ENCODE measurements at places on chromosomes 11 and 22.
A peak's percentile ranks its signal among the peaks of the same experiment; 100 is the strongest.

DNA sequence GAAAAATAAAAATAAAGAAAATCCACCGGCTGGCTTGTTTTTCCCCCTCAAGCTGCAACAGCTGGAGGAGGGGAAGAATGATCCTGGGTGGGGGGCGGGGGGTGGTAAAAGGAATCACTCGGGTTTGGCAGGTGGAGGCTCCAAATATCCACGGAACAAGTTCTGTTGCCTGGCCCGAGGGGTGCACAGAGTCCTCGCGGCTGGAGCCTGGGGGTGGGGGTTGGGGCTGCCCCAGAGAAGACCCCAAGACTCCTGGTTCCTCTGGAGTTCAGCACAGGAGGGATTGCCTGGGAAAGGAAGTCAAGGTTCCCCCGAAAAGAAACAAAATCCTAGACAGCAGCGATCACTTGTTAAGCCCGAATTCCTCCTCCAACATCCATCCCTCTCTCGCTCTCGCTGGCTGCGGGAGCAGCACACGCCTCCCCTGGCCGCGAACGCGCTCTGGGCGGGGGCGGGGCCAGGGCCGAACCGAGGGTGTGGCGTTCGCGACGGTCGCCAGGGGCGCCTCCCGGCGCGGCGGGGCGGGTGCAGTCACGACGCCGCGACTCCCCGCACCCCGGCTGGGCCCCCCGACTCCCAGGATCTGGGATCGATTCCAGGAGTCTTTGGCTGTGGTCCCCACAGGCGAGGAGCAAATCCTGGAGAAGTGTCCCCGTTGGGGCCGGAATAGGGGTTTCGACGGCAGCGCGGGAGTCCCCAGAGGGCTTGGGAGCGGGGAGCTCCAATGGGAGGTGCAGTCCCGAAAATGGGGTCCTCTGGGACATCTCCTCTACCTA is at the start of gene KCNA4:
Gene KCNA4, minus strand, starts transcription at position 443 of the 776 bp plus-strand sequence. CDS start 4,352 bp downstream, outside the sequence.
- no peak for DNase-seq

GRCh38 chr11:111759376-111759775 is 6.8 kb downstream of the PPP2R1B start:
- DNase-seq = no peak

- no peak for DNase-seq
Observed at GRCh38 chr11:11230802-11231562, 122.1 kb downstream of the CSNK2A3 start.

DNA sequence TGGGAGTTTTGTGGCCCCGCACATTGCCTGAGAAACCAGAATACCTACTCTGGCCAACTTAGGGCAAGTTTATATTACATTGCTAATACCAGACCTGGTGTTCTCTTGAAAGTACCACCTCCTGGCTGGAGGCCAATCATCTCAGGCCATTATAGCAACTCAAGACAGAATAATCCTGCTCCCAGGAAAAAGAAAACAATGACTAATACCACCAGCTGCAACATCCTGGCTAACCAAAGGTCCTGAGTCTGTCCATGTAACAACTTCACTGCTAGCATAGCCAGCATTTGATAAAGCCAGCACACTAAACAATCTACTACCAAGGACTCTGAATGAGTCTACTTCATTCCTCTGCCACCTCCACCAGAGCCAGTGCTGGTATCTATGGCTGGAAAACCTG is 1298.7 kb upstream of the CNTN5 start:
- no peak for DNase-seq

- no peak for DNase-seq
Observed at GRCh38 chr22:34917239-34917638, 148.7 kb upstream of the ISX start.

DNA sequence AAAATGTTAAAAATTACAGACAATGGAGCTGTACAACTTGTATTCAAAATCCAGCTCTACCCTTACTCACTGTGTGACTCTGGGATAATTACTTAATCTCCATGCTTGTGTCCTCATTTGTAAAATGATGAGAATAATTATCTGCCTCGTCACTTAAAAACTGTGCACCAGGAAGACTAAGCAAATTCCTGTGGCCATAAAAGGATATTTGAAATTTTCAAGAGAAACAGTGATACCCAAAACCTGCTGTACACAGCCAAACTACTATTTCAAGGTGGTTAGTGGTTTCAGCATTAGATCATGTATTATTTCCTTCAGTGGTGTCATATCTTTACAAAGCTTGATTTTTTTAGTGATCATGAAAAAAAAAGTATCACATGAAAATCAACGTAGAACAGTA is 136.9 kb downstream of the METTL15 start:
- no peak for DNase-seq

DNA sequence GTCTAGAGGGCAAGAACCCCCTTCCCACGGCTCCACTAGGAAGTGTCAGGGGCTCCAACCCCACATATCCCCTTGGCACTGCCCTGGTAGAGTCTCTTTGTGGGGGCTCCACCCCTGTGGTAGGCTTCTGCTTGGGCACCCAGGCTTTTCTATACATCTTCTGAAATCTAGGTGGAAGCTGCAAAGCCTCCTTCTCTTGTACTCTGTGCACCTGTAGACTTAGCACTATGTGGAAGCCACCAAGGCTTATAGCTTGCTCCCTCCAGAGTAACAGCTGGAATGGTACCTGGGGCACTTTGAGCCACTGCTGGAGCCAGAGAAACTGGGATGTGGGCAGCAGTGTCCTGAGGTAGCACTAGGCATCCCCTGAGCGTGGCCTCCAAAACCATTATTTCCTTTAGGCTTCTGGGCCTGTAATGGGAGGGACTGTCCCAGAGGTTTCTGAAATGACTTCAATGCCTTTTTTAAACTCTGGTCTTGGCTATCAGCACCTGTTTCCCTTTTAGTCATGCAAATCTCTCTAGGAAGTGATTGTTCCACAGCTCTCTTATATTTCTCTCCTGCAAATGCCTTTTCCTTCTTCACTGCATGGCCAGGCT is 68.4 kb downstream of the TRAF6 start:
- no peak for DNase-seq

DNA sequence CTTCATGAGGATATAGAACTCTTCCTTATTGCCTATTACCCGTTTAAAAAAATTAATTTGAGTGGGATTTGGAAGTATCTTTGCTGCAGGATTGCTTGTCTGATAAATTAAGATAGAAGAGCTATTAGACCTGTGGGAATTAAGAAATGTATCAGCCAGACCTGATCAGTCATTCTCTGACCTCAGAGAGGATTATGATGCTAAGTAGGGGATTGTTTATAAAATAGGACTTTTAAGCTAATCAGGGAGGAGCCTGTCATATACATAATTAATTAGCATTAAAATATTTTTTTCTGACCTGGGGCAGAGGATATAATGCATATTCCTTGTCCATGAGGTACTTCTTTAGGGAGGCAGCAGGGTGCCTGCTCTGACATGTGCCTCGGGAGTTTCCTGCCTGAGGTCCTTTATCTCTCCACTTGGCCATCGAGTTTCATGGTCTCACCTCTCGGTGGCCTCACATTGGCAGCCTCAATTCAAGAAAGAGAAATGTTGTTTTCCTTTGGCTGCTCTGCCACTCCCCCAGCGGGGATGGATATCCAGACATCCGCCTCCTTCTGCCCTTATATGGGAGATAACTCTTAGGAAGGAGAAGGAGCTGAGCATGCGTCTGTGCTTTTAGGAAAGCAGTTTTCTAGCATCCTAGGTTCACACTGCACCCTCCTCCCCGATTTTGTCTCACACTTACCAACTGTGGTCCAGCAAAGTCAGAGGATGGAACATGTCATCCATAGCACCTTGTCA is 41.1 kb downstream of the DIXDC1 start:
- DNase-seq = no peak

GRCh38 chr11:64385945-64386704 is 27.2 kb downstream of the RPS6KA4 start:
- DNase-seq = no peak

DNA sequence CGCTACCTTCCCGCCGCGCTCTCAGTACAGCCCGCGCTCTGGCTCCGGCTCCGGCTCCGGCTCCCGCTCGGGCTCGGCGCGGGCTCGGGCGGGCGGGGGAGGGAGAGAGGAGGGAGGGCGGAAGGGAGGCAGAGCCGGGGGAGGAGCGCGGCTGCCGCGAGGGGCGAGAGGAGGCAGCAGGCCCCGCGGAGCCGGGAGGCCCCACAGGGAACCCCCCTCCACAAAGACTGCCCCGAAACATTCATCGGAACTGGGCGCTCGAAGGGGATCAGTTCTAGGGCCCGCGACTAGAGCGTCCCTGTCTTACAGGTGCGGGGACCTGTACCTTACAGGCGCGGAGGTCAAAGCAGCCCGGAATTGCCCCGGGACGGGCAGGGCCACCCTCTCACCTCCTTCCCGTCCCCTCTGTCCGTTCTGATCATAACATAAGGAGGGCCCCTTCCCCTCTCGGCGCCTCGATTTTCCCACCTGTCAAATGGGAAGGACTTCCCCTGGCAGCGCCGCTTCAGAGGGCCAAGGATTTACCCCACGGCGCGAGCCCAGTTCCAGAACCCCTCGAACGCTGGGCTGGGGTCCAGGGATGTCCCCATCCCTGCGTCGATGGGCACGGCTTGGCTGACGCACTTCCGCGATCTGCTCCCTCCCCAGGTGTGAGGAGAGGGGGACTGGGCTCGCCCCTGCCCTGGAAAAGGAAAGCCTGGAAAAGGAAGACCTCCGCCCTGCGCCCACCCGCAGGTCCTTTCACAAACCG is at the start of gene SHISA8:
Gene SHISA8, minus strand, starts transcription at position 40 of the 751 bp plus-strand sequence. CDS start 407 bp downstream, outside the sequence.
- DNase-seq = peak; percentile 53

- DNase-seq = no peak
Observed at GRCh38 chr22:18000441-18001039, 23.8 kb downstream of the MICAL3 start.

DNA sequence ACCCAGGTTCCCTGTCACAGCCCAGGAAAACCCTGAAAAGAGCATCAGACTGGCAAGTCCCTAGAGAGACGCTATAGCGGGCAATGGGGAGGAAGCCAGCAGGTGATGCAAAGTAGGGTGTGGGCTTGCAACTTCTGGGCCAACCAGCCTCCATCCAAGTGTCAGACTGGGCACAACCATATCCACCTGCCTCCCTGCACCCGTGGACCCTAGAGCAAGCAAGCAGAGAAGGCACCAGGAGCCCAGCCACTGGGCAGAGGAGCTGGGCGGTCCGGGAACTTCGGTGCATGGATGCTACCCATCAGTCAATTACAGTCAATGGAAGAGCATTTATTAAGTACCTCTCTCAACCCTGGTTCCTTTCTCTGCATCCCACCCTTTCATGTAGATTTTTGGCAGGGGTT is 2.8 kb downstream of the NECTIN1 start:
- no peak for DNase-seq

DNA sequence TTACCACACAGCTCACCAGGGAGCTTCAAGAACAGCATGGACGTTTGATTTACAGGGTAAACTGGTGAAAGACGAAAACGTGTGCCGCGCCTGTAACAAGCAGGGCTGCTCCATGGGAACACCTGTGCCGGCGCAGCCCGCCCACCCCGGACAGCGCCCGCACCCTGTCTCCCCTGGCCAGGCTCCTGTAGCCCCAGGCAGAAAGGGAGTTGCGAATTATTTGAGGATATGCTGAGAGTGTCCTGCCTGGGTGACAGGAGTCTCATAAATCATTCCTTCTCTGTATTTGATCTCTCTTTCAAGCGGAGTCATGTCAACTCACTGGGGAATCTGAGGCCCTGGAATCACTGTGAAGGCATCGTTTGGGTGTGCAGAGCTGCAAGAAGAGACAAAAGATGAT is 804.3 kb downstream of the OPCML start:
- DNase-seq = no peak

DNA sequence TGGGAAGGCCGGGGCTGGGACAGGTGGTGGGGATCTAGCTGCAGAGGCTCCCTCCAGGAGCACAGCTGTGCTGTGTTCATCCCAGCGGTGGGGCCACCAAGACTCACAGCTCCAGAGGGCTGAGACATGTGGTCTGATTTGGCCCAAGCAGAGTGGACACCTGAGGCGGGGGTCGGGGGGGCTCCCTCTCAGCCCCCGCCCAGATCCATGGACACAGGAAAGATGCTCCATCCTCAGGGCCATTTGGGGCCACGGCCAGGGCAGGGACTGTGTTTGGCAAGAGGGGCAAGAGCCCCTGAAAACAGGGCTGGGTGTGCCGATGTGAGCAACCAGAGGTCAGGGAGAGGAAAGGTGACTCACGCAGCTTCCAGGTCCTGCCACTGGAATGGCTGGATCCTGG is 219.4 kb downstream of the BRD1 start:
- DNase-seq = no peak

DNA sequence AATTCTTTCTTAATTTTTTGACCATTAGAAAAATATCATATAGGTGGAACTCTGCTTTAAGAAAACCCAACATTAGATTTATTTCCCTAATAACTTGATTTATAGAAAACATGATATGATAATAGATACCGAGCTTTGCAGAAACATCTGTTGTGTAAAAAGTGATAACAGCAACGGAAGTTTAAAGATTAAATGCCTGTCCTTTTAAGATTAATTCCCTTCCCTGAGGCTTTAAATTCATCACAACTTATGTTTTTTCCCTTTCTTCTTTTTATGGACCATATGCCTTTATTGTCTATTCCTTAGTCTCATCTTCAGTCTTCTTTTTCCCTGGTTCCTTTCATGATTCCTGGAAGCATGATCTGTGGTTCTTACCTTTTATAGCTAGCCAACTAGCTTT is 1.9 kb downstream of the USP47 start:
- no peak for DNase-seq

- no peak for DNase-seq
Observed at GRCh38 chr22:49092716-49093115, 735.0 kb downstream of the BRD1 start.

DNA sequence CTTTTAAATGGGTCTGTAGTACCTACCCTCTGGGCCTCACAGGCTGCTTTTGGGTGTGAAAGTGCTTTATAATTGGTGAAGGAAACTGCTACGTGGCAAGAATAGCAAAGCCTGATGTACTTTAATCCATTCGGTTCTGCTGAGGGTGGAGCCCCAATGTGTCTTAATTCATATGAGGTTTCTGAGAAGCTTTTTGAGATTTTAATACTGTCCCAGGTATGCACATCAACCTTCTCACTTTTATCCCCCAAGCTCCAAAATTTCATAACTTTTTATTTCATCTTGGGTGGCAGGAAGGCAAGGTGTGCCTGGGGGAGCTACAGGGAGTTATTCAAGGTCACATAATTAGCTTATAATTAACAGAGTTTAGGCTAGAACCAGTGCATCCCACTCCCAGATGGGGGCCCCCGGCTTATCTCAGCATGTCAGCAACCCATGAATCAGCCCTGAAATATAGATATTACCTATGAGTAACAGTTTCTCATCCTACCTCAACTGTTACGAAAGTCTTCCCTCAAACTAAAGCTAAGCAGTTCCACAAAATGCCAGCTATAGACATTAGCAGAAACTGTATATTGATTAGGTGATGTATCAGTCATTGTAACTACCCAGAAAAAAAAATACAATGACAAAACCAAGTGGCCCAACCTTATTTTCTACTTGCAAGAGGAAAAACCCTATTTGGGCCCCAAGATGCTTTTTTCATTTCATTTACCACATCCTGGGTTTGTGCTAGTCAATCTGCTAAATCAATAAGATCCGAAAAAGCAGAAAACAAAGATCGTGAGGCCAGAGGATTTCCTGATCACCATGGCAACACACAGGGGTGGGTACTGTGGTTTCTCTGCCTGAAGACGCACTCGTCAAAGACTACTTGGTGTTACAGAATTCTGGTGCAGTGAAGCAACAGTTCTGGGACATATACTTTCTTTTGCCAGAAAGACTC is 26.7 kb downstream of the CD44 start:
- DNase-seq = peak; percentile 41

- DNase-seq = no peak
Observed at GRCh38 chr22:36153501-36154422, 6.8 kb downstream of the APOL3 start.

- DNase-seq = no peak
Observed at GRCh38 chr11:111777094-111778046, 11.2 kb upstream of the PPP2R1B start.

GRCh38 chr11:104799251-104799650 is 99.0 kb downstream of the CASP12 start:
- no peak for DNase-seq
